ENCODE measurements at places on chromosomes 2 and 18.
A peak's percentile ranks its signal among the peaks of the same experiment; 100 is the strongest.

DNA sequence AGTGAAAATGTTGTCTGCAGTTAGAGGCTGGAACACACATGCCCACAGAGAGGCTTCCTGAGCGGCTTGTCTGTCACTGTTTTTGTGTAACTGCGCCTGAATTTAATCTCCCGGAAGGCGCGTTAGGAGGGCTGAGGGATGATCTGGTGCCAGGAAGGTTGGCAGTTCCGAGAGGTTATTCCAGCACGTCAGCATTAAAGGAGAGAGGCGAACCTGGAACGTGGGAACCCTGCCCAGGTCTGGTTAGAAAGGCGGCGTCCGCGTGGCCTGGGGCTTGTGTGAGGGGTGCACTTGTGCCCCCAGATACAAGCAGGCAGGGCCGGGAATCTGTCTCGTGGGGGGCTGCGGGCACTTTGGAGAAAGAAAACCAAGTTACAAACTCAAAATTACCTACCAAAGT lies 75.3 kb downstream of the NFATC1 start:
- no peak for DNase-seq

GRCh38 chr2:179954026-179954425 lies 53.1 kb downstream of the CWC22 start:
- no peak for DNase-seq

DNA sequence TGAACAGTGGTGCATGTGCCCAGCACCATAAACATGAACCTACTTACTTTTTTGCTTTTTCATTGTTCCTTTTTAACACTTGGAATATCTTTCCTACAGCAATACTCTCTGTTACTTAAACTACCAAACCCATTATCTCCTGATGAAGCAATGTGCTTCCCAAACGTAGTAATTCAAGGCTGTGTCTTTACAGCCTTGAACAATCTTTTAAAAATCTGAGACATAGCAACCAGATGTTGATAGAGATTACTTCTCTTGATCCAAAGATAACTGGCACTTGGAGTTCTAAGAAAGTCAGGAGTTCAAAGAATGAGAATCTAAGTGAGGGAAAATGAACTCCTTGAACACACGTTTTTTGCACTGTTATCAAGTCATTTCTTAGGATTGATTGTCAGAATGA lies 40.4 kb downstream of the ATP8B1 start:
- DNase-seq: no peak

GRCh38 chr2:25340181-25340921 lies 1.4 kb downstream of the DNMT3A start:
- DNase-seq: peak; percentile 31

- no peak for DNase-seq
These were observed 95.4 kb downstream of the HAUS1 start for GRCh38 chr18:46199515-46200147.

DNA sequence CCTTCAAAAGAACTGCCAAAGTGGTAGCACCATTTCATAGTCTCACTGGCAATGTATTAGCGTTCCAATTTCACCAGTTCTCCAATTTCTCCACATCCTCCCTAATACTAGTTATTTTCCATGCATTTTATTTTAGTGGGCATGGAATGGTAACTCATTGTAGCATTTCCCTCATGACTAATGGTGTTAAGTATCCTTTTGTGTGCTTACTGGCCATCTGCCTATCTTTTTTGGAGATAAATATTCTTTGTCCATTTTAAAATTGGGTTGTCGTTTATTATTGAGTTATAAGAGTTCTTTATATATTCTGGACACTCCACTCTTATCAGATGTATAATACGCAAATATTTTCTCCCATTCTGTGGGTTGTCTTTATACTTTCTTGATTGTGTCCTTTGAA lies 107.1 kb downstream of the THADA start:
- no peak for DNase-seq

DNA sequence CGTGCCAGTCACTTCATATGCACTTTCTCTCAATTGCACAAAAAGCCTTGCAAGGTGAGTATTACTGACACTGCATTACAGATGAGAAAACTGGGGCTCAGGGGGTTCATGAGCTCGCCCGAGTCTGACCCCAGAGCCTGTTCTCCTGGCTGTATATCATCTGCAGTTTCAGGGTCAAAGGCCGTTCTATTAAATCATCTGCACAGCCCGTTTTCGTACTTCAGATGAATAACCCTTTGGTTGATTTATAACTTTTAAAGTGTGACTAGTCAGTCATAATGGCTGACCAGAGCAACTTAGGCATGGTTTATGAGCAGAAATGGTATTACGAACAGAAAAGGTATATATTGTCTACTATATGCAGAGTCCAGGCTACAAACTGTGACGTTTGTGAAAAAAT lies 35.3 kb upstream of the NPAS2 start:
- DNase-seq: no peak

DNA sequence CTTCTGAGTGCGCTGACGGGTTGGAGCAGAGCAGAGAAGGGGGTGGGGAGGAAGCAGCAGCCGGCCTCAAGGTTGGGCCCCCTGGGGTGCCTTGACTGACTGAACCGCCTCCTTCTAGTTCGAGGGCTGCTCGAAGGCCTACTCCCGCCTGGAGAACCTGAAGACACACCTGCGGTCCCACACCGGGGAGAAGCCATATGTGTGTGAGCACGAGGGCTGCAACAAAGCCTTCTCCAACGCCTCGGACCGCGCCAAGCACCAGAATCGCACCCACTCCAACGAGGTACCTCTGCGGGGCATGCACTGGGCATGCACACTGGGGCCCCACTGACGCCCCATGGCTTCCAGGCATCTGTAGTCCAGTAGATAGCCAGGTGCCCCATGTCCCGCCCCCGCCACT lies 246.9 kb downstream of the GLI2 start:
- no peak for DNase-seq

DNA sequence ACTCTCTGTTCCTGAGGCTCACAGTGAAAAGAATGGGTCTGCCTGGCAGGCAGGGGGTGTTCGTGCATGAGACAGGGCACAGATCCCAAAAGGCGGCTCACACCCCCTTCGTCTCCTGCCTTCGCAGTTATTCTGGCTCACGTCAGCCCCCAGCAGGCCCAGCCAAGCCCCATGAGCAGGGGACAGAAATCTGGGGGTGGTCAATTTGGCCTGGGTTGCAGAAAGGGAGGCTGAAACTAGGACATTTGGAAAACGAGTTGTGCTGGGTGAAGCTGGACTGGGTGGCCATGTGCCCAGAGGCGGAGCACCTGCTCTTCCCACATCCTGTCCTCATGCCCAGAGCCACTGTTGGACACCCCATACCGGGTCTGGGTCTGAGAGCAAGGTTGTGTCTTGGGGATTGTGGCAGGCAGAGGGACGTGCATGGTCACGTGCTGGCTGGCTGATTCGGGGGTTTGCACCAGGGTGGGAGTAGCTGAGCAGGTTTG lies 99.0 kb upstream of the MCFD2 start:
- no peak for DNase-seq

- DNase-seq: no peak
These were observed 204.1 kb upstream of the HAAO start for GRCh38 chr2:42996528-42996927.

DNA sequence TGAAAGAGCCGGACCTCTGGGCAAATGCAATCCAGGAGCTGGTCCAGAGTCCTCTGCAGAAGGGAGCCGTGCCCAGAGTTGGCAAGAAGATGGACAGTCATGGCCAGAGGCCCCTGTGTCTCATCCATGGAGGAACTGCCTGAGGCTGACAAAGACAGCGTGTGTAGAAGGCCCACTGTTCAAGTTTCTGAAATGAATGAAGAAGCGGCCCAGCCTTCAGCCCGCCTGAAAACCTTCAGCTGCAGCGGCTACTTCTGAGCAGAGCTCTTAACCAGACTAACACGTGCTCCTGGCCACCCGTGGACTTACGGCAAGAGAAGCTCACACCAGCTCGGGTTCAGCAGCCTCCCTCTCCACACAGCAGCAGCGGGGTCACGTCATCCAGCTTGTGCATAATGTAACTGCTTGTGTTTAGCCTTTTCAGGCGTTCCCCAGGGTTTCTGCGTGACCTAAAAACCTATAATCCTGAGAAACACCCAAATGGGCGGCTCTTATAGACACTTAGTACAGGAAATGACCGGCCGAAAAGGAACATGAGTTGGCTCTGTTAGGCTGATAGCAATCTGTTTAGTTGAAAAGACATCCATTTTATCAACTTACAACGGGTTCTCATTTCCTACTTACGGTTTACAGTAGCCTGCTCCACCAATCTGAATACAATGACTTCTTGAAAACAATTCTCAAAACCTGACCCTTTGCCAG lies at the start of gene FAM124B:
Gene FAM124B (minus strand): TSS at position 467 of the 702 bp plus-strand sequence. CDS start 339 bp downstream, at position 128.
- no peak for DNase-seq

DNA sequence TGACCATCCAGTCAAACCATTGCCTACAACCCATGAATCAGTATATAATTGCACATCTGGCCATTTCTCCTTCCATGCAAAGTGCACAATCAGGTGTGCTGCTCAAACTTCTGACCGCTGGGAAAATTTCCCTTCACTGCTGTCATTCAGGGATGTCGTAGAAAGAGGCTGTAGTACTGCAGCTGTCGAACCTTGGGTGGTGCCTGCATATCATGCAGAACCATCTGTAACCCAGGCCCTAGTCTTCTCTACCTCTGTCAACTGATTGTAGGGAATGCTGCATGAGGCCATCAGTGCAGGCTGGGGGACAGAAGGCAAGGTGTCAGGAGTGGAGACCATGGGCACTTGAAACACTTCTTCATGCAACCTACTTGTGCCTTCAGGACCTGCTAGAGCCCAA lies 267.5 kb downstream of the CALCRL start:
- no peak for DNase-seq

GRCh38 chr2:148968776-148969319 lies 69.7 kb upstream of the LYPD6B start:
- DNase-seq: peak; percentile 24

- DNase-seq: peak; percentile 38
These were observed 1.7 kb downstream of the MAP2 start for GRCh38 chr2:209425471-209426071.

- DNase-seq: no peak
These were observed 421.7 kb upstream of the CDH20 start for GRCh38 chr18:60911504-60911903.

- no peak for DNase-seq
These were observed 497.6 kb upstream of the TCF4 start for GRCh38 chr18:56085551-56085950.

- peak; percentile 44 for DNase-seq
These were observed 53.4 kb downstream of the AAK1 start for GRCh38 chr2:69589973-69590652.

- DNase-seq: no peak
These were observed 297.2 kb upstream of the SLC14A2 start for GRCh38 chr18:45317948-45318640.

- no peak for DNase-seq
These were observed 41.9 kb downstream of the DPYSL5 start for GRCh38 chr2:26889796-26890195.

GRCh38 chr2:1841903-1842791 lies 97.8 kb upstream of the PXDN start:
- DNase-seq: no peak

GRCh38 chr2:6352247-6352646 lies 513.5 kb downstream of the CMPK2 start:
- DNase-seq: no peak

DNA sequence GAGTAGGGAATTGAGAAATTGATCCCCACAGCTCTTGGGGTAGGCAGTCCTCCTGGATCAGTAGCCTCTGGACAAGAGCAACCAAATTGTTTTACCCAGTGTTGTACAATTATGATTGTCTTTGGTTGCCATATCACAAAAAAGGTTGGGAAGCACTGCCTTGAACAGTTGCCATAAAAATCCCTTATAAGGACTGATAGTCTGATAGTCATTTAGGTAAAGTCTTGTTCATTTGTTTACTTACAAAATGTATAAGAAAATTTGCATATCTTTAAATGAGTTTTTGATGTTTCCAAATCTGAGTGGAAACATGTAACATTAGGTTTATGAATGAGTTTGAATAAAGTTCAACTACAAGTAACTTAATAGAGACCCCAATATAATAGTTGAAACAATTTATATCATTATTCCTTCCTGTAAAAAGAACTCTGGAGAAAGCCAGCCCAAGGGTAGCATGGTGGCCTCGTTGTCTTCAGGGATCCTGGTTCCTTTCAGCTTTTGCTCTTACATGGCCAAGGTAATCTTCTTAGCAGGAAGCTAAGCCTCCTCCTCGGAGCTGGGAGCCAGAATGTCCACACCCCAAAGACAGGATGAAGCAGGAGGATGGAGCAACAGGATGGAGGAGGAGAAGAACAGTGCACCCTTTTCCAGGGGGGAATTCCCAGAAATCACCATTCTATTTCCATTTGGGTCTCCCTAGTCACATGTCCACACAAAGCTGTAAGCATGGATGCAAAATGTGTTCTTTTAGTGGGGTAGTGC lies 35.7 kb upstream of the NEMP2 start:
- no peak for DNase-seq

- no peak for DNase-seq
These were observed 56.9 kb downstream of the LIMS1 start for GRCh38 chr2:108591163-108591562.

DNA sequence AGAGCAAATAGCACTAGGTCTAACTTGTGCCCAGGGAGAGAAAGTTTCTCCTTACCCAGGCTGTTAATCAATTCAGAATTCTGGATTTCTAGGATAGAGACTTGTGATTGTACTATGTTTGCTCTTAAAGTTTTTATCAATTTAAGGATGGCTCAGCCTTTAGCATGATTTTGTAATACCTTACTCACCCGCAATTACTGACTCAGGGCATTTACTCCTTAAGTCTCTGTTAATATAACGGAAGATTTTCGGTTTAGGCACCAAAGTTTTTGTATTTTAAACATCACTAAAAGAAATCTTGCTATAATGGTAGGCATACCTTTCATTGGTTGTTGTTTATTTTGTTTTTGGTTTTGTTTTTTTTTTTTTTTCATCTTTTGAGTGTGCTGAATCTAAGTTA lies 358.2 kb downstream of the RBM43 start:
- DNase-seq: no peak

DNA sequence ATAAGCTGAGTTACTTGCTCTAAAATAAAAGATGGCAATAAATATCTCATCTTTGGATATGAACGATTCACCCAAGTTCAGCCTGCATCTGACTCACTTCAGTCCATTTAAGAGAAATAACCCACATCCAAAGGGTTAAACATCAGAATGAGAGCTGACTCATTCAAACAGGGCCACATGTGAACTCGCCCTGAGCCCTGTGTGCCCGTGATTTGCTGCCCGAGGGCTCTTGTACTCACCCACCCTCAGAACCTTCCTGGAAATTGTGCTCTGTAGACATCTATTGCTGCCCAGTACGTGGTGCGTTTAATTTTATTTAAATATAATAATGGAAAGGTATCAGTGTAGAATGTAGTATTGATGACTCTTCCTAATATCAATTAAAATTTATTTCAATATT lies 66.9 kb upstream of the RBM44 start:
- no peak for DNase-seq

- DNase-seq: no peak
These were observed 926 bp downstream of the NDUFV2 start for GRCh38 chr18:9103376-9103873.

DNA sequence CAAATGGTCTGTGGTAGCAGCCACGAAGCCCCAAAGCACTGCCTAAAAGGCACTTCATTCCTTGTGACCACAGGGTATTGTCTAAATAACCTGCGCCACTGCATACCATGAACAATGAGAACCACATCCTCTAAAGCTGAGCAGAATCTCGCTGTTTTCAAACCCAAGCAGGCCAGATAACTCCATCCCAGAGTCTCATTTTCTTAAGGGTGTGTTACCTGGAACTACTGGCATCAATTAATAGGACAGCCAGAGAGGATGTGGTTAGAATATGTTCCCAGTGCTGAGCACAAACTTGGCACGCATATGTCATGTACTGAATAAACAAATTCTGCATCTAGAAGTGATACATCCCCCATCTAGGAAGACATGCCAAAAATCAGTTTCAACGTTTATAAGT lies 13.0 kb downstream of the VPS4B start:
- DNase-seq: no peak

GRCh38 chr2:105328281-105329196 lies 996 bp downstream of the TGFBRAP1 start:
- DNase-seq: no peak

- no peak for DNase-seq
These were observed 10.1 kb downstream of the ABI2 start for GRCh38 chr2:203338322-203338721.

Data from neural progenitor cell (in vitro differentiated cells).